ENCODE measurements at places on chromosomes 5 and 9.

DNA sequence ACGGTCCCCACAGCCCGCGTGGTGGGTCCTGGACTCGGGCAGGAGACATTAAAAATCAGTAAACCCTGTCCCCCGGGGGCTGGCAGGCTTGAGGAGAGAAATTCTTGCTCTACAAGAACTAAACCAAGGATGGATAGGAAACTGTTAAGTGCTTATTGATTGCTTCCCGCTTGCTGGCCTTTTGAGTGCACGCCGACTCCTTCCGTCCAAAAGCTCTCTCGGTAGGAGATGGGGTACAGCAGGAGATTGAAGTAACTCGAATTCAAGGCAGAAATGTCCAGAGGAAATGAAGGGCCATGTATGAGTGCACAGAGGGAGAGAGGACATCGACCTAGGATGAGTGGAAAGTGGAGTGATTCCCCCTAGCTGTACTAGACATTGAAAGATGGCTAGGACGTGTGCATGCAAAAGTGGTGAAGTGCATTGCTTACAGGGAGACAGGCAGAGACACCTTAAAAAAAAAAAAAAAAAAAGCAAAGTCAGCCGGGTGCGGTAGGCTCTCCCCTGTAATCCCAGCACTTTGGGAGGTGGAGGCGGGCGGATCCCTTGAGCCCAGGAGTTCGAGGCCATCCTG, 923 bp downstream of the RECK start:
- H3K27me3 ChIP-seq, result peaks cover 6% of the 10 kb centered on the region
- no peak for DNase-seq
- peaks cover 31% of the 10 kb centered on the region for H3K4me1 ChIP-seq

DNA sequence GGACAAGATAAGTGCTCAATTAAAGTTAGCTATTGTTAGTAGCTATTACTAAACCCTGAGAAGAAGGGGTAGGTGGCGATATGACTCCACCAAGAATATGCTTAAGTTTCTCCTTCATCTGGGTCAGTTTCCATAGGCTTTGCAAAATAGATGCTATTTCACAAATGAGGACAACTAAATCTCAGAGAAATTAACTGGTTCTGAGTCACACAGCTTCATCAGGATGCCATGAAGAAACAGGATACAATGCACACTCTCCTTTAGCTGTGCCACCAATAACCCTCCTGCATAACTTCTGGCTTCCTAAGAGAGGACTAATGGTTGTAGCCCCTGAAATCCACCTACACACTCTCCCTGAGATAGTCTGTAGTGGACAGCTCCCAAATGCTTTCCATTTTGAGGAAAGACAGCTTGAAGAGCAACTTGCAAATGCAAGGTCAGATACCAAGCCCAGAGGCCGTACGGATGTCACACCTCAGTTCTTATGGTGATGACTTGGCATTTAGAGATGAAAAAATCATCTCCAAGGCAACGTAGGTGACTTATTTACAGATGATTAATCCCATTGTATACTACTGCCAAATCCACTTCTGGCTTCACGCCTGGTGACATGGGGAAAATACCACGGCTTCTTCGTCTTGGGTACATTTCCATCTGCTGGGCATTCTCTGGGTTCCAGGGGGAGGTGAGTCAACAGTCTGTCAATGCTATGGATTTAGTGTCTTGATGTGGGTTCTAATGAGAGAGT, 251.4 kb upstream of the IL12B start:
- no peaks in the 10 kb centered on the region for H3K4me1 ChIP-seq
- no peak for DNase-seq
- no peaks in the 10 kb centered on the region for H3K36me3 ChIP-seq
- no peak overlapping the region for H3K4me3 ChIP-seq
- no peaks in the 10 kb centered on the region for H3K27me3 ChIP-seq

GRCh38 chr9:79210541-79211243, 361.1 kb upstream of the TLE4 start:
- H3K36me3 ChIP-seq, result no peaks in the 10 kb centered on the region
- DNase-seq, result no peak
- H3K4me1 ChIP-seq, result no peaks in the 10 kb centered on the region
- H3K4me3 ChIP-seq, result no peak overlapping the region
- no peak overlapping the region for H3K27ac ChIP-seq

GRCh38 chr9:117097761-117098160, 317.1 kb downstream of the ASTN2 start:
- DNase-seq, result no peak
- no peaks in the 10 kb centered on the region for H3K27me3 ChIP-seq
- H3K4me3 ChIP-seq, result no peak overlapping the region
- H3K36me3 ChIP-seq, result no peaks in the 10 kb centered on the region

DNA sequence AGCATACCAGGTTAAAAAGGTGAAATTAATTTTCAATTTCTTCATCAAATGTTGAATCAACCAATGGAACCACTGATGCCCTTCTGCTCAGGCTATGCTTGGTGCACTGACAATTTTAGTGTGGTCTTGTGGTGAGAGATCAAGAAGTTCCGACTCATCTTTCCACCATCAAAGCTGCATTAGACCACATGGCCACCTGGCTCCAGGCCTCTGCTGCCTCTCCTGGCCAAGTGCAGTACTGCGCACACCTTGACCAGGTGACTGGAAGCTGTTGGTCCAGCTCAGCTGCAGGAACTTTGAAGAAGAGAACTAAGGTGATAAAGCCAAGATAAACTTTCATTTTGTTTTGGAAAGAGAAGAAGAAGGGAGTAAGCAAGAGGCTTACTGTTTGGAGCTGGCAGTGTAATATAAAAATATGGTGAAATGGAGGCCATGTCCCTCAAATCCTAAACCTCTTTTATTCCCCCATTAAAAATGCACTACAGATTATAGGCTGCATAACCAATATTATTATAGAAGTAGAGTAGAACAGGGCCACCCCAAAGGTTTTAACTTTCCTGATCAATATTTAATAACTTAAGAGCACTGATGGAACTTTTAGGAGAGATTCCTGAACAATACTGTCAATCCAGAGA, 315.5 kb upstream of the C9orf72 start:
- no peak overlapping the region for H3K27ac ChIP-seq
- H3K36me3 ChIP-seq, result no peaks in the 10 kb centered on the region

DNA sequence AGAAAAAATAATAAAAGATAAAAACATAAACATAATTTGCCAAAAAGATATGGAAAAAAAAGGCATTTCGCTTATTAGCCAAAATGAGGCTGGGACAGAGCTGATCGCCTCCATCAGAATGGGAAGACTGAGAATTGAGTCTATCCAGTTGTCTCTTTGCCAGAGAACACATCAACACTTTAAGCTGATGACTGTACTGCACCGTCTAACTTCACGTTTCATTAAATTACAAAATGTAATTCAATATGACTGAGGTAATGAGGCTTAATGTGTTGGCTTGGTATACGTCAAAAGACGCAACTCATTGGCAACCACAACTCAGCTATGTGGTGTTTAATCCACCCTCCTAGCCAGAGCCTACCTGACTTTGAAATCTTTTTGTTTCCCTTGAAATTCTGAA, 462.7 kb upstream of the CD180 start:
- H3K4me3 ChIP-seq, result no peak overlapping the region
- no peaks in the 10 kb centered on the region for H3K27me3 ChIP-seq
- H3K27ac ChIP-seq, result no peak overlapping the region
- no peaks in the 10 kb centered on the region for H3K36me3 ChIP-seq
- no peak for DNase-seq
- H3K4me1 ChIP-seq, result no peaks in the 10 kb centered on the region

GRCh38 chr5:94705427-94705826, 87.0 kb downstream of the SLF1 start:
- no peak for DNase-seq
- H3K27ac ChIP-seq, result no peak overlapping the region
- H3K4me3 ChIP-seq, result no peak overlapping the region

DNA sequence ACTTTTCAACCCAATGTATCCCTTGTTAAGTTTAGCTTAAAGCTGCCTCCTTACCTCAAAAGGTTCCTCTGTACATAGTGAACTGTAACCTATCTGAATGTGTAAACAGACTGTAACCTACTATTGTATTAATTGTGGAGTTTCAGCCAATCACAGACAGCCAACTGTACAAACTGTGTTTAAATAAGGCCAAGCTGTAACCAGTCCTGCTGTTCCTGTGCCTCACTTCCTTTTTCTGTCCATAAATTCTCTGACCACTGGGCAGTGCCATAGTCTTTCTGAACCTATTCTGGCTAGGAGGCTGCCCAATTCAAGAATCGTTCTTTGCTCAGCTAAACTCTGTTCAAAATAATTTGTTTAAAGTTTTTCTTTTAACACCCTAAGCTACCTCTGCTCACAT, 74.7 kb upstream of the DAPK1 start:
- DNase-seq, result no peak
- H3K27me3 ChIP-seq, result peaks cover 4% of the 10 kb centered on the region
- no peaks in the 10 kb centered on the region for H3K4me1 ChIP-seq
- H3K27ac ChIP-seq, result no peak overlapping the region

DNA sequence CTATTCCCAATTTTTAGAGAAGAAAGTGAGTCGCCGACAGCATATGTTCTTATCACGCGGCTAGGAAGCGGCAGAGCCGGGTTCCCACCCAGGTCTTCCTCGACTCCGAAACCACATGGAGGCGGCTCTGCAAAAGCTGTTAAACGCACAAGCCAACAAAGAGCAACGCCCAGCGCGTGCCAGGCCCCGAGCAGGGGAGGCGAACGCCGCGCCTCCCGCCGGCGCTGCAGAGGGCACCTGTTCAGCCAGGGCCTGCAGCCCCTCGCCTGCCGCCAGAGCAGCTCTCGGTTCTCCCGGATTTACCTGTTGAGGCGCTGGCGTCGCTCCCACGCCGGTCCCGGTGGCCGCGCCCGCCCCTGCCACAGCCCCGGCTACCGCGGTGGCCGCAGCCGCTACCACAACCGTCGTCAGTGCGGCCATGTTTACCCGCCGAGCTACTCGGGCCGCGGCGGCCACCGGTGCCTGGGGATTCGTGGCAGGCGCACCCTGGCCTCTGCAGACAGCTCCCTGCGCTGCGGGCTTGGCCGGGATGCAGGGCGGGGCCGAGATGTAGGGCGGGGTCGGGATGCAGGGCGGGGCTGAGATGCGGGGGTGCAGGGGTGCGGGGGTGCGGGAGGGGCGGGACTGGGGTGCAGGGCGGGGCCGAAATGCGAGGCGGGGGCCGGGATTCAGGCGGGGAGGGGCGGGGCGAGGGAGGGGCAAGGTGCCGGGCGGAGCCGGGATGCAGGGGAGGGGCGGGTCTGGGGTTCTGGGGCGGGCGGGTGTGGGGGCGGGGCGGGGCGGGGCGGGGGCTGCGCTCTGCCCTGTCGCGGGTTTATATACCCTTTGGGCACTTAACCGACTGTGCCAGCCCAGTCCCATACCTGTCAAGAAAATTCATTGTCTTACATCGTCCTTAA, at the start of gene CCDC112:
CCDC112 (minus strand) TSS at position 531 of the 899 bp plus-strand sequence; CDS start at position 420, 111 bp downstream.
- no peaks in the 10 kb centered on the region for H3K36me3 ChIP-seq
- peak within 1 kb of the TSS; percentile 10 for H3K27ac ChIP-seq
- peak; percentile 71 for DNase-seq

DNA sequence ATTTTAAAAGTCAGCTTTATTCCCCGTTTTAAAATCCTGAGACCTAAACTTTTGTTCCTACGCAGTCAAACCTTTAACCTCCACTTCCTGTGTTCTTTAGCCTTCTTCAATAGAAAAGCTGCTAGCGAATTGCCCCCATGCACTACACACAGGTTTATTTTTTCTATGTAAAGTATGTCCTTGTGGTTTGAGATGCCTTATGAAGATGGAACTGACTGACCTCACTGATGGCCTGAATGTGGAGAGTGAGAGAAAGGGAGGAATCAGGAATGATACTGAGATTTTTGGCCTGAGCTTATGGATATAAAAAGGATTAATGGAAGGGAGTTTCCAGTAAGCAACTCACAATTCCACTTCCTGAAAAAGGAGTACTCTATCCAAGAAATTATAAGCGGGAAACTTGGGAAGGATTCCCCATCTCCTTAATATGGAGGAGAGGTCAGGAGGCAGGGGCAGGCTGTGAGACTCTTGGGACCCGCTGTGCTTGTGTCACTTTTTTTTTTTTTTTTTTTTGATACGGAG, 89.5 kb downstream of the UGCG start:
- H3K36me3 ChIP-seq, result no peaks in the 10 kb centered on the region
- peaks cover 23% of the 10 kb centered on the region for H3K4me1 ChIP-seq
- H3K27ac ChIP-seq, result no peak overlapping the region
- H3K4me3 ChIP-seq, result no peak overlapping the region

GRCh38 chr5:64834611-64835010, 65.9 kb downstream of the CWC27 start:
- no peaks in the 10 kb centered on the region for H3K27me3 ChIP-seq
- no peaks in the 10 kb centered on the region for H3K36me3 ChIP-seq
- H3K4me1 ChIP-seq, result peaks cover 2% of the 10 kb centered on the region
- no peak overlapping the region for H3K27ac ChIP-seq
- H3K4me3 ChIP-seq, result no peak overlapping the region
- DNase-seq, result no peak

DNA sequence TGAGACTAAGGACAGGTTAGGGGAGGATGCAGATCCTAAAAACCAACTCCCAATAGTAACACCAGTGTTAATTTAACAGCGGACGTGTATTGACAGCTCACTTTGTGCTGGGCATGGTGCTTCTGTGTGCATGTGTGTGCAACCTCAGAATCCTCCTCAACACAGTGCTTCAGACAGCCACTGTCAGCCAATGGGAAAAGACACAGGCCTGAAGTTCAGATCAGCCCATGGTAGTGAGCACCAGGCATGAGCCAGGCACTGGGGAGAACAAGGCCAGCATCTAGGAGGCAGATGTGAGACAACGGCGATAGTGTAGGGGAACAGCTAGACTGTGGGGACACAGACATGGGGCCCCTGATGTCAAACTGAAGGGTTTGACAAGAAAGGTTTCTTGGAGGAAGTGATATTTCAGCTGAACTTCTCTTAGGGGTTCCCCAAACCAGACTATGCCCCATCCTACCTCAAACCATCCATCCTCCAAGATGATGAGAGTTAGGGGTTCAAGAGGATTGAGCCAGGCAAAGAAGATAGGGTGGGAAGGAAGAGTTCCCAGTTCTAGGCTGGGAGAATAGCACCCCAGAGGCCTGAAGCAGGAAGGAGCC, 71.5 kb upstream of the PSD2 start:
- H3K27me3 ChIP-seq, result peaks cover 7% of the 10 kb centered on the region
- H3K36me3 ChIP-seq, result no peaks in the 10 kb centered on the region

- no peaks in the 10 kb centered on the region for H3K36me3 ChIP-seq
- no peak overlapping the region for H3K27ac ChIP-seq
- DNase-seq, result no peak
- H3K4me1 ChIP-seq, result no peaks in the 10 kb centered on the region
- no peaks in the 10 kb centered on the region for H3K27me3 ChIP-seq
Measured at GRCh38 chr5:96094904-96095303, 133.3 kb upstream of the ELL2 start.

DNA sequence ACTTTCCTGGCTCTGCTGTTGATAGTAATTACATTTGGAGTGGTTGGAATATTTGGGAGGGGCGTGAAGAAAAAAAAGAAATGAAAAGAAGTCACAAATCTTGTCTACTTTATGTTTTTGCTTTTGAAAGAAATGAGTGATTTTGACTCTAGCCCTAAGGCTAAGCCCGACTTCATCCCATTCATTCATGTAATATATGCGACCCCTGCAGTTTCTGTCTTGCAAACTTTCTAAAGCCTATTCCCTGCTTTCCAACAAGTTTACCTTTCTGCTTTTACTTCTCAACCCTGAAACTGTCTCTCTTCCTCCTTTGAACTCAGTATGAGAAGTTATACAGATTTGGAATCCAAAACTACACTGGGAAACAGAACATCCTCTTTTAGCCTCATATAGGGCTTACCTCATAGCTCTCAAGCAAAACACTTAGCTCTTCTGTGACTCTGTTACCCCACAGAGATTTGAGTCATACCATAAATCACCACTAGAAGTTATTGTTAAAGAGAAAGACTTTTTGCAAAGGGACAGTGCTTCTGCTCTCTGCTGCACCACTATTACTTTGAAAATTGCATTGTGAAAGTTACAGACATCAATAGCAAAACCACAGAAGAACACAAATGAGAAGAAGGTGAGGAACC, 1.6 kb downstream of the CFAP95 start:
- peaks cover 7% of the 10 kb centered on the region for H3K4me1 ChIP-seq
- DNase-seq, result no peak
- H3K36me3 ChIP-seq, result peaks cover 3% of the 10 kb centered on the region

All from T-helper 17 cell (primary cell).